ENCODE measurements at places on chromosomes 16 and 17. TPM values are rescaled to one million over a fixed set of nuclear protein-coding genes. Genes with fewer than 3 reads are reported as not detected.

The MPO gene
- not detected for total RNA-seq

The EVI2B gene
- total RNA-seq: 3.2 TPM

- DNase-seq: no peak
These were observed 2.4 kb upstream of the SLC47A2 start for GRCh38 chr17:19718613-19719354.

- DNase-seq: no peak
These were observed 3.5 kb upstream of the CDC27 start for GRCh38 chr17:47192554-47192953.

DNA sequence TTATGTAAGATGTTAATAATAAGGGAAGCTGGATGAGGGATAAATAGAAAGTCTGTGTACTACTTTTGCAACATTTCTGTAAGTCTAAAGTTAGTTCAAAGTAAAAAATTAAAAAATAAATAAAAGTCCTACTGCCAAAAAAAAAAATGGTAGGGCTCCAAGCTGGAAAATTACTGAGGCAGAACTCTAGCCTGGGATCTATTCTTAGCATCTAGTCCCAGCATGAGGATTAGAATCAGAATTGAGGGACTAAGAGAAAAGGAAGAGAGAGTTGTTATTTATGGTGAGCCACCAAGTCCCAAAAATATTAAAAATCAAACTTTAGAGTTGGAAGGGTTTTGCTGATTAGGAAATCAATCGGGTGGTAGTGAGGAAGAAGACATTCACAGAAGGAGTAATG lies 110.3 kb downstream of the CYB561 start:
- DNase-seq: no peak

- DNase-seq: no peak
These were observed 1417.0 kb upstream of the CDH8 start for GRCh38 chr16:63453261-63453660.

Measured in suprapubic skin (tissue), 4 donors.